Mesangial cell (primary cell): ENCODE measurements at places on chromosomes 1 and 21. TPM values are rescaled to one million over a fixed set of nuclear protein-coding genes. Genes with fewer than 3 reads are reported as not detected.

TNFRSF1B gene
- 0.16 and 2.3 TPM in 2 replicates for total RNA-seq

RGS1 gene
- not detected in 2 replicates for total RNA-seq

FOXO6 gene
- total RNA-seq, result 0.65 and 3.8 TPM in 2 replicates

MYOG gene
- not detected in 2 replicates for total RNA-seq

RIMS3 gene
- total RNA-seq, result 1.8 and 3.7 TPM in 2 replicates

C4BPB gene
- not detected in 2 replicates for total RNA-seq

GUCA2B gene
- not detected in 2 replicates for total RNA-seq

CPTP gene
- 38.5 and 46.4 TPM in 2 replicates for total RNA-seq
